Tibial nerve (tissue), 4 donors: ENCODE measurements at places on chromosomes 13 and 19. TPM values are rescaled to one million over a fixed set of nuclear protein-coding genes. Genes with fewer than 3 reads are reported as not detected.

Gene C19orf67
- not detected for total RNA-seq

Gene FAM83E
- total RNA-seq: not detected

- no peak for DNase-seq
These were observed 36.6 kb downstream of the KLF2 start for GRCh38 chr19:16361254-16361653.

- DNase-seq: no peak
These were observed 11.9 kb upstream of the F2RL3 start for GRCh38 chr19:16876904-16877361.

Gene CPAMD8
- total RNA-seq: 9.8 TPM
